ENCODE measurements at places on chromosomes 2 and 18.

DNA sequence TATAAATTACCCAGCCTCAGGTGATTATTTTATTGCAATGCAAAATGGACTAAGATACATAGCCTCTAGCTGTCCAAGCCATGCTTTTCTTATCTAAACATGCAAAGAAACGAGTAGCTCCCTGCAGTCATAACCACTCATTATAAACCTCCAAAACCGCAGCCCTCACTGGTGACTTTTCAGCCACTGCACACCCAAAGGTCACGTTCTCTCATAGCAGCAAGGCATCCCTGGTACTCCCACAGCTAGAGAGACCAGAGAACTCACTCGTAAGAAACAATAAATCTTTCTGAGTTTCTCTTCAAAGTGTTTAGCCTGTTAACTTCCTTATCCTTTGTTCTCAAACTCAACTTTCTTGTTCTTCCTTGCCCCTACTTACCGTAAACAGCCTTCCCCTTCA, 28.5 kb upstream of the RALBP1 start:
- DNase-seq = no peak

GRCh38 chr2:170747921-170748320, 22.3 kb upstream of the ERICH2 start:
- no peak for DNase-seq

DNA sequence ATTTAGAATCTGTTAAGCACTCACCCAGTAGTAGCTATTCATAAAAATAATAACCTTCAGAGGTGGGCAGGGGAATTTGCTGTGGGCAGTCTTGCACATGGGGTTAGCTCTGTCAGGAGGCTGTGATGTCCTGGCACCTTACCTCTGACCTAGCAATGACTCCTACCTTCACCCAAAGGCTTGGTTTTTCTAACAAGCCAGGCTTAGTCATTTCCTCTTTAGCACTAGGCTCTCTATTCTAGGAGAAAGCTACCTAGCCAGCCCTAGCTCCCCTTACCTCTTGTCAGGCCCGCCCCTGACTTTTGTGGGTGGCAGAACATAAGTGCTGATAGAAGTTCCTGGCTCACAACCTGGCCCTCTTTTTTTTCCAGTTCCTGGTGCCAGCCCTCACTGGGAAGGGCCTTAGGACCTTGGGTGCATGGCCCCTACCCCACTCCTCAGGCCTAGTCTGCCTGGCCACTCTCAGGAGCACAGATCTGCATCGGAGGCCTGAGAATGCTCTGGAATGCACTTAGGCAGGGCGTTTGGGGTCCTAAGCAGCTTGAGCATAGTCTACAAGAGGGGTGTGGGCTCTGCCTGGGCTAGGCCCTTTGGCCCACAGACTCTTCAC, 17.7 kb downstream of the CPLX4 start:
- no peak for DNase-seq

DNA sequence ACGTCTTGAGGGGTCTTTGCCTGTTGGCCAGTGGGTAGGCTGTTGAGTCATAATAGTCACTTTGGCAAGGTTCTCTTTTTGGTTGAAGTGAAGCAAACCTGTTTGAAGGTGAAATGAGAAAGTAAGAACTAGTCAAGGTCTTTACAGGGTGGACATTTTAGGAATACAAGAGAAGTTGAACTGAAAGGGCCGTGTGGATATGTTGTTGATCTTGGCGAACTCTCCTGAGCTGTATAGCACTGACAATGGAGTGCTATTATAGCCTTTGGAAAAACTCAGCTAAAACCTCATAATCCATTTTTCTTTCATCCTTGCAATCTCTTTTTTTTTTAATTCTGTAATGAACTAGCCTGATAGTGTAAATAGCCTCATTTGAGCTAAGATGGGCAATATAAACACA, 248.1 kb downstream of the MEIS1 start:
- DNase-seq = no peak

GRCh38 chr2:5695654-5696403, 3.6 kb downstream of the SOX11 start:
- DNase-seq = no peak

Data from putamen (tissue), 1 donor.